BJ (cell line): ENCODE measurements at places on chromosomes 13 and 19.

- no peak for DNase-seq
Observed at GRCh38 chr13:113929628-113930615, 44.0 kb downstream of the C13orf46 start.

DNA sequence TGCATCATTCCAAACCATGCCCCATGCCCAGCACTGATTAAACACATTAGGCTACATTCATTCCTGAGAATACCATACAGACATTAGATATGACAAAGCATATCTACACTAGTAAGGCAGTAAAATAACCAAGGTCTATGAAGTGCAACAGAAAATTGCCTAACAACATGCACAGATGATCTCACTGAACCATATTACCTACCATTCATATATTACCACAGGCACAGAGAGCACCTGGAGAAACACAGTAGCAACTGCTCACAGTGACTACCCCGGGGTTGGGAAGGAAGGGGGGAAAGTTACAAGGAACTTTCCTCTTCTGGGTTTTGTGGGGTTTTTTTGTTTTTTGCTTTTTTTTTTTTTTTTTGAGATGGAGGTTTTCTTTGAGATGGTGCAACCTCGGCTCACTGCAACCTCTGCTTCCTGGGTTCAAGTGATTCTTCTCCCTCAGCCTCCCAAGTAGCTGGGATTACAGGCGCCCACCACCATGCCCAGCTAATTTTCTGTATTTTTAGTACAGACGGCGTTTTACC, 669.6 kb downstream of the UQCRFS1 start:
- DNase-seq = no peak

GRCh38 chr13:45623516-45624090, 8.1 kb upstream of the ERICH6B start:
- DNase-seq = no peak

DNA sequence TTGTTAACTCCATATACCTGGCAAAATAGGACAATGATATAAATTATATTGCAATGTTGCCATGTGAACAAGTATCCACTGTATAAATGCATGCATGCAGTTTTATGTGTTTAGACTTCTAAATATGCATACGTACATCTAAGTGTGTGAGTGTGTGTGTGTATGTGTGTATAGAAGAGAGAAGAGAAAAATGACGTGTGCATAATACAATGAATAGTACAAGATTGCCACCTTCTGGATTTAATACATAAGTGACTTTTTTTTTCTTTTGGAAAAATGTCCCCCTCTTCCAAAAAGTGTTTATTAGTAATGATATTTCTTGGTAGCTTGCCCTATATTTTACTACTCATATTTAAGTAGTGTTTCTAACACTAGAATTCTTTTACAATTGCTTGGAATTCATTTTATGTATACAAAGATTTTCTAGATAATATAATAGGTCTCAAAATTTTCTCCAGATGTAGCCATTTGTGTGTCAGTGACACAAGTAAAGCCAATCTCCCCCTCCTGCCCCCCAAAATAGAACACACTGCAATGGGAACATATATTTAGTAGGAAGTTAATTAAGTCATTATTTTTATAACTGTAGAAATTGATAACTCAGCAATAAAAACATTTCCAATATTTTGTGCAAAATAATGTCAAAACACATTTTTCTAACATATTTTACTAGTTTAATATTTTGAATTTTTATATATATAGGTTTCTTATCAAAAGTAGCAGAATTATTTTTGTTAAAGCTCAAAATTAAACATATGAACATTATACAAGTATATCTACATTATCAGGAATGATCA, 783.3 kb upstream of the ATXN8OS start:
- DNase-seq = no peak

DNA sequence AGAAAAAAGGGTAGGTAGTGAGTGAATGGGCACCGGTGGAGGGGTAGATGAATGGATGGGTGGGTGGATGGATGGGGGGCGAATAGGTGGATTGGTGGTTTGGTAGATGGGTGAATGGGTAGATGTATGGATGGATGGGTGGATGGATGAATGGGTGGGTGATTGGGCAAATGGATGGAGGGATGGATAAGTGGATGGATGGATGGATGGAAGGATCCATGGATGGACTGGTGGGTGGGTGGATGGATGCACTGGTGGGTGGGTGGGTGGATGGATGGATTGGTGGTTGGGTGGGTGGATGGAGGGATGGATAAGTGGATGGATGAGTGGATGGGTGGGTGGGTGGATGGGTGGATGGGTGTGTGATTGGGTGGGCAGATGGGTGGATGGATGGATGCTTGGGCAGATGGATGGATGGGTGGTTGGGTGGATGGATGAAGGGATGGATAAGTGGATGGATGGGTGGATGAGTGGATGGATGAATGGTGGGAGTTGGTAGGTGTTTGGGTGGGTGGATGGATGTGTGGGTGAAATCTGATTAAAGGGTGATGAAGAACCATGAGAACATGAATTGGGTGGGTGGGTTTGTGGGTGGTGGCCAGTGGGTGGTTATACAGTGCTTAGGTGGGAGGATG, 2.3 kb downstream of the ANKRD24 start:
- no peak for DNase-seq

- DNase-seq = no peak
Observed at GRCh38 chr13:75995966-75996365, 359.8 kb downstream of the LMO7 start.

DNA sequence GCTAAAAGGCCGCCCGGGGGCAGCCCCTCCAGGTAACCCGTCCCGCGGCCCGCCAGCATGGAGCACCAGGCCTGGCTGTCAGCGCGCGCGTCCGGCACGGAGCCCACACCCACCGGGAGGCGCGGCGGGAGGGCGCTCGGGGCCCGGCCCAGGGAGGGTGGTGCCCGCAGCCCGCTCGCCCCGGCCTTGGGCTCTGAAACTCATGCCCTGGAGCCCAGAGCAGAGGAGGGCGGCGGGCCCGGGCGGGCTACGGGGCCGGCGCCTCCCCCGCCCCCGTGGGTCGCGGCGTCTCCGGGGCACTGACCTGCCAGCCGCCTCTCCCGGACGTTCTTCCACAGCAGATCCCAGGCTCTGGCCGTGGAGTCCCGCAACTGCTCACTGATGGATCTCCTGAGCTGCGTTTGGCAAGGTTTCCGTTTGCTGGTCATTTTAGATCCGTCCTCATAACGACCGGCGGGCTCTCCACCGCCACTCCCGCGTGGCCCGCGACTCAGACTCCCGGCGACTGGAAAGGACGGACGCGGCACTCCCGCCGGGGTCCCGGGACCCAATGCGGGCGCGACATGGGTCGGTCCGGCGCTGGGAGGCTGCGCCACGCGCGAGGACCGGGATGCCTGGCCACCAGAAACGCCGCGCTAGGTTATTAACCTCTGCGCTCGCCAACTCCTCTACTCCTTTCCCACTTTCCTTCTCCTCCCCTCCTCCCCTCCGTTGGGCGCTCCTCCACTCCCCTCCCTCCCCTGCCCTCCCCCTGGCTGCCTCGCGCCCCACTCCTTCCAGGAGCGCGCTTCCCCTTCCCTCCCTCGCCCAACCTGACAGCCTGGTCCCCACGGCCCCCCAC, 64.7 kb upstream of the STARD13 start:
- no peak for DNase-seq

- no peak for DNase-seq
Observed at GRCh38 chr13:33676045-33676989, 141.6 kb upstream of the RFC3 start.

DNA sequence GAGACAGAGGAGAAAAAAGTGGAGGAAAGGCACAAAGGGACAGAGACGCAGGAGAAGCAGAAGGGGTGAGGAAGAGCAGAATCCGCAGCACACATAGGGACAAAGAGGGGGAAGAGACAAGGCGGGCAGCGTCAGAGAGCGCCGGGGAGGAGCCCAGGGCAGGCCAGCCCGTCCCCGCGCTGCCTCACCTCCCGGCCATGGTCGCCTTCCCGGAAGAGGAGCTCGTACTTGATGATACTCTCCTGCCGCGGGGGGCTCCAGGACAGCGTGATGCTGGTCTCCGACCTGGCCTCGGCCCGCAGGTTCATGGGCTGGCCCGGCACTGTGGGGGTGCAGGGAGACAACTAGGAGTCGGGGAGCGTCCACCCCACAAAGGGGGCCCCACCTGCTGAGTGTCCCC, 100.6 kb downstream of the PTPRS start:
- DNase-seq = no peak

- peak; percentile 24 for DNase-seq
Observed at GRCh38 chr19:1856698-1857603, 6.4 kb downstream of the KLF16 start.

- DNase-seq = no peak
Observed at GRCh38 chr13:111916201-111916600, 150.7 kb upstream of the SOX1 start.

DNA sequence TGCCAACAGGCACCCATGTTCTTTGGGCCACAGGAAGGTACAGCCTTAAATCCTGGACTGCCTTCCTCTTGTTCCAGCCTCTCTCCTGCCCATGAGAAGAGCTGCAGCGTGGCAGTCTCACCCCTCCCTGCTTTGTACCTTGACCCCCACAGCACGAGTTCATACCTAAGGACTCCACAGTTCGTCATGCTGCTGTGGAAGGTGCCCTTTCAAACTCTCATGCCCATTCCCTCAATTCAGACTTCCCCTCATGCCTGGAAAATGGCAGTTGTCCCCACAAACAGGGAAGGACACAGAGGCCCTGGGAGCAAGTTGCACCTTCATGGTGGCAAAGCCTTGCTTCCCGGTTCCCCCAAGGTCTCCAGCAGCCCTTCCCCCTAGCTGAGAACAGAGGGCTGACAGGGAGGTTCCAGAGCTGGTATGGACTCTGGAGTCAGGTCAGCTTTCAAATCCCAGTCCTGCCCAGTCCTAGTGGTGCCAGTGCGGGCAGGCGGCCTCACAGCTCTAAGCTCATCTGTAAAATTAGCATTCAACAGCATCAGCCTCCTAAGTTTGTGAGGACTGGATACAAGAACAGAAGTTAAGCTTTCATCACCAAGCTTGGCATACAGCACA, 8.6 kb downstream of the GSK3A start:
- DNase-seq = no peak

DNA sequence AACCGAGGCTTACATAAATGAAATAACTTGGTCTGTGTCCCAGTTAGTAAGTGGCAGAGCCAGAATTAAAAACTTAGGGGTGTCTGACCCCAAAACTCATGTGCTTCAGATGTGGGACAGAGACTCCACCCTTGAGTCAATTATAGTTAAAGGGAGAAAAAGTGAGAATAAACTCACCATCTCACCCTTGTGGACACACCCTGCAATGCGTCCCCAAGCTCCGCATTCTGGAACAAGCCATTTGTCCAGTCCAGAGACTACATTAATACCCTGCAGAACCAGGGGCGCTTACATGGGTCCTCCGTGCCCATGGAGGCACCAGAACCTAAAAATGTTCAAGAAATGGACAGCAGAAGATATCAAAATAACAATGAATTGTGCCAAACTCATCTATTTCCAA, 207.0 kb upstream of the ZNF507 start:
- DNase-seq = no peak

- no peak for DNase-seq
Observed at GRCh38 chr19:6475321-6476108, 6.1 kb downstream of the DENND1C start.

- no peak for DNase-seq
Observed at GRCh38 chr13:37769545-37769944, 100.0 kb downstream of the TRPC4 start.

- no peak for DNase-seq
Observed at GRCh38 chr13:84491952-84492351, 609.7 kb upstream of the SLITRK1 start.

GRCh38 chr13:74979703-74980102, 502.3 kb downstream of the TBC1D4 start:
- no peak for DNase-seq

DNA sequence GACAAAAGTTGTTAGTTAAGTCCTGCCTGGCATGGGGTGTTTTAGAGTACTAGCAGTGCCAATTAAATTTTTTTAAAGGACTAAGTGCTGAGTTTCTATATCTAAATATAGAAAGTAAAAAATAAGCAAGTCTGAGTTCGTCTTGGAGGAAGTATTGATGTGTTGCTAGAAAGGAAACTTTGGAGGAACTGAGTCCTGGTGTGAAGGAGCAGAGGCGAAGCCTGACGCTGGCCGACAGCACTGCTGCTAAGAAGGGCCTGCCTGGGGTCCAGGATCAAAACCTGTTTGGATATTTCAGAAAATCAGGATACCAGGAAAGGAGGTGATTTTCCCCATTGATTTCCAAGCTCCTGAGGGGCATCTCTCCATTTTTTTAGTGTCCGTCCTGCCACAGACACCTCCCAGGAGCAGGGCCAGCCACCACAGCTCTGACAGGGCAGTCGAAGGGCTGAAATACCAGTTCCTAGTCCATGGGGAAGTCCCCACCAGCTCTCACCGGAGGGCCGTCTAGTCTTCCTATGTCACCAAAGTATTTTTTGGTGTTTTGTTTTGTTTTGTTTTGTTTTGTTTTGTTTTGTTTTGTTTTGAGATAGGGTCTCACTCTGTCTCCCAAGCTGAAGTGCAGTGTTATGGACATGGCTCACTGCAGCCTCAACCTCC, 38.2 kb upstream of the NPAS1 start:
- no peak for DNase-seq

GRCh38 chr13:93851236-93851635, 624.6 kb downstream of the GPC6 start:
- no peak for DNase-seq

GRCh38 chr19:10158071-10158470, 36.7 kb downstream of the DNMT1 start:
- DNase-seq = no peak

GRCh38 chr13:91353494-91353893, 6.0 kb downstream of the MIR17HG start:
- no peak for DNase-seq

DNA sequence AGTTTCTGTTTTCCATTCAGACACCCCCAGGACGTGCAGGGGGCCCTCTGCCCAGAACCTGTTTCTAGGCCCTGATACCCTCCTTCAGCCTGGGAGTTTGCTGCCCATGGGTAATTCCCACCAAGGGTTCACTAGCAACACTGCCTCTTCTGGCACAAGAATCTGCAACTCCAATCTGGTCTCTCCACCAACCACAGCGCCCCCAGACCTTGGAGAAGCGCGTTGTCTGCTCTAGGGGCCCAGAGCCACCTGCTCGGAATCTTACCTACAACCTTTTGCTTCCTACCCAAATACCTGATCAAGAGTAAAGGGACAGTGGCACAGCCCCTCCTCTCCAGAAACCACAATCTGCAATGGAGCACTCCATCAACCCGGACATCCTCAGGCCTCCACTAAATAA, 763 bp downstream of the ZNF180 start:
- DNase-seq = no peak

- DNase-seq = no peak
Observed at GRCh38 chr19:50514346-50515167, 844 bp upstream of the ASPDH start.

DNA sequence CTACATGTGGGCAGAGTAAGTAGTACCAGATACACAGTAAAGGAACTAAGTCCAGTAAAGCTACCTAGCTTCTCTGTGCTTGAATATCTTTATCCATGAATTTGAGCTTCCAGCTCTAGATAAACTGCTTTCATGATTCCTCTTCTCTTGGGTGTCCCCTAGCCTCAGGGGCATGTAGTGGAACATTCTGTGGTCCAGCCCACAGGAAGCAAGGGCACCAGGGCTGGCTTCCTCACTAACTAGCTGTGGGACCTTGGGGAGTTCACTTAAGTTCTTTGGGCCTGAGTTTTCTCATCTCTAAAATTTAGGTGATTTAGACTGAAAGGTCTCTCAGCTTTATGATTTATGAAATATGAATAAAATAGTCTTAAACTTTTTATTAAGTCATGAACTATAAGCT, 185.7 kb downstream of the KATNAL1 start:
- DNase-seq = no peak
